Stimulated activated CD8-positive, alpha-beta memory T cell treated with anti-CD3 and anti-CD28 coated beads, Interleukin-7, amount 100 ng/mL, for 1 hour (primary cell): ENCODE measurements at places on chromosomes 16 and 17.

GRCh38 chr17:73156166-73156840 is 8.5 kb upstream of the SSTR2 start:
- DNase-seq, result peak; percentile 6

DNA sequence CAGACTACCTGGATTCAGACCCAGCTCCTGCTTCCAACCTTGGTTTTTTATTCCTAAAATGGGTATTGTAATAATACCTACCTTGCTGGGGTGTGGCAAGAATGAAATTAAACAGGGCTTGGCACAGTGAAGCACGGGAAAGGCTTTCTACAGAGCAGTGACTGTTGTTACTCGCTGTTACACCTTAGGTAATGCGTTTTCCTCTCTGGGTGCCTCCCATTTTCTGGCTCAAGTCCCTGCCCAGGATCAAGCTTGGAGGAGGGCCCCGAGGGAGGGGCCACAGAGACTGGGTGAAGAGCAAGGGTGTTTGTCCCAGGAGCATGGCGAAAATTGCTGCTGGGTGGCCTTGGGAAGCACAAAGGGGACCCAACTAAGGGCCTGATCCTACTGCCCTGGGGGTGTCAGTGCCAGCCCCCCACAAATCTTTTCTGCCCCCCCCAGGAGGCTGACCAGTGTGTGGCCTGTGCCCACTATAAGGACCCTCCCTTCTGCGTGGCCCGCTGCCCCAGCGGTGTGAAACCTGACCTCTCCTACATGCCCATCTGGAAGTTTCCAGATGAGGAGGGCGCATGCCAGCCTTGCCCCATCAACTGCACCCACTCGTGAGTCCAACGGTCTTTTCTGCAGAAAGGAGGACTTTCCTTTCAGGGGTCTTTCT is 13.3 kb downstream of the MIEN1 start:
- DNase-seq, result no peak

DNA sequence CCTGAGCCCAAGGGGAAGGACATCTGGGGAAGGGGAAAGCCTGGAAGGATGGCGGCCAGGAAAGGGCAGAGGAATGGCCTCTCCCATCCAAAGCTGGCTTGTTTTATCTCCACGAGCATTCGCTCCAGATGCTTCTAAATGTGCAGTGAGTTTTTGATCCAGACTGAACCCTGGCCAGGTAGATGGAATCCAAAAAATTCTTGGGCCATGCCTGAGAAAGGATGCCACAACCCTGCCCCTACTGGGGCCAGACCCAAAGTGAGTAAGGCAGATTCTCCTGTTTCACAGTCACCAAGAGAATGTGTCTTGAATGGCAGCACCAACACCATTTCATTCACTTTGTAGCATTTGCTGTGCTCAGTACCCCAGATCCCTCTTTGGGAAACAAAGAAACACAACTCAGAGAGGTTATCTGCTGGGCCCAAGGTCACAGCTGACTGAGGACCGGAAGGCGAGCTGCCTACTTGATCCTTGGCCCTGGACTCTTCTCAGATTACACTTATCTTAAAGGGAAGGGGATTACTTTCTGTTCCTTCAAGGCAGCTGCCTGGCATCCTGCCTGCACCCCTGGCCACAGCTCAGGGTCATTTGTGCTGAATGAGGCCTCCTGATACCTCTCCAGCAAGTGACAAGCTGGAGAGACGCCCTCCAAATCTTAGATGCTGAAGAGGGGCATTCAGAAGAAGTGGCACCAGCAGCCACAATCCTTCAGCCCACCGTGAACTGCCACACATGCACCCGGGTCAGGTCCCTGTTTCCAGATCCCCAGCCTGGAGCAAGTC is 3.6 kb downstream of the LRRC75A start:
- DNase-seq, result no peak

DNA sequence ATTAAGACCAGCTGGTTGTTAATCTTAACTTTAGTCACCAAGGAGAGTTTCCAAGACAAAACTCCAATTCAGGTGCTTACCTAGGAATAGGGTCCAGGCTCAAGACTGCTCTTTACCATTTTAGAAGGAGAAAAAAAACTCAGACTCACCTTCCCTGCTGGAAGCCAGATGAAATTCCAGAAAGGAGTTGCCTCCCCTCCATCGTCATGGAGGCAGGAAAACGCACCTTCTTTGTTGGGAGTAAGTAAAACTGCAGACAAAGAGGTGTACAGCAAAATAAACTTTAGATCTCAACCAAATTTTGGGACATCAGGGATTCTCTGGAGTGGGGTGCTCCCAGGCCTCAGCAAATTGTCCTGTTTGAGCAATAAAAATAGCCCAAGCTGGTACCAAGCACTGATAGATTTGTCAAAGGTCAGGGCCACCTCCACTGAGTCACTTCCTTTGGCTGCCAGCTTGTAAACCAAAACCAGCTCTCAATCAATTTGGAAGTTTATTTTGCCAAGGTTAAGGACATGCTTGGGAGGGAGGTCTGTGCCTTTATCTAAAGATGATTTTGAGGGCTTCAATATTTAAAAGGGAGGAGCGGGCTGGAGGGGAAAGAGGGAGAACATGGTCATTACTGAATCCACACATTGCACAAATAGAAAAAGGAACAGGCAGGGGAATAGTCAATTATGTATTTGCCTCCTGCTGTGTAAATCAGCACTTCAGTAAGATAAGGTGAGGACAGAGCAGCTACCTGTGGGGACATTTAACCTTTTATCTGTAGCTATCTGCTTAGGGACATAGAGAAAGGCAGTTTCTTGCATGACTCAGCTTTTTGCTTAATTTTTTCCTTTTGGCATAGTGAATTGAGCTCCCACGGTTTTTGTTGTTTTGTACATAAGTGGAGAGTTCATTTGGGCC is 1.5 kb upstream of the ALDH3A2 start:
- DNase-seq, result no peak

DNA sequence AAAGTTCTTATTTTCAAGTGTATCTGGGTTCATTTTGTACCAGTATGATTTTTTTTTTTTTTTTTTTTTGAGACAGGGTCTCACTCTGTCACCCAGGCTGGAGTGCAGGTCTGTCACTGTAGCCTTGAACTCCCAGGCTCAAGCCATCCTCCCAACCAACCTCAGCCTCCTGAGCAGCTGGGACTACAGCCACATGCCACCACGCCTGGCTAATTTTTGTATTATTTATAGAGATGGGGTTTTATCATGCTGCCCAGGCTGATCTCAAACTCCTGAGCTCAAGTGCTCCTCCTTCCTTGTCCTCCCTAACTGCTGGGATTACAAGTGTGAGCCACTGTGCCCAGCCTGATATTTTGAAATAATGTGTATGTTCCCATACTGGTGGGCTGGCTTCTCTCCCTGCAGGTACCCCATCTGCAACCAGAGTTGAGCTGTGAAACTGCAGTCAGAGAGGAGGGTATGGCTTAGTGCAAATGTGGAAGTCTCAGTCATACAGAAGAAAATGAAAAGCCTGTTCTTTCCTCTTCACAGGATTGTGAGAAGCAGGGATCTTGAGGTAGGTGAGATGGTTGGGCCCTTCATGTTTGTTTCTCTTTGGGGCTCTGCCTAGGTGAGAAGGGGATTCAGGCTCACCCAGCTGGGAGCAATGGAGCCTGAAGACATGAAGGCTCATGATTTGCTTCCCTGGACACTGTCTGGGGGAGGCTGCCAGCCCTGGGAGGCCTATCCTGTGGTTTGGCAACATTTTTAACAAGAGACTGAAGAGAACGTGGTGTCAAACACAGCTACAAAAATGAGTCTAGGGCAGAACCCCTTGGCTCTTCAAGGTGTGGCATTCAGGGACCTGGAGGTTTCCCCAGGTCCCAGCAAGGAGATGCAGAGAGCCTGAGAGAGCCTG is 41.3 kb upstream of the SIAH1 start:
- no peak for DNase-seq

DNA sequence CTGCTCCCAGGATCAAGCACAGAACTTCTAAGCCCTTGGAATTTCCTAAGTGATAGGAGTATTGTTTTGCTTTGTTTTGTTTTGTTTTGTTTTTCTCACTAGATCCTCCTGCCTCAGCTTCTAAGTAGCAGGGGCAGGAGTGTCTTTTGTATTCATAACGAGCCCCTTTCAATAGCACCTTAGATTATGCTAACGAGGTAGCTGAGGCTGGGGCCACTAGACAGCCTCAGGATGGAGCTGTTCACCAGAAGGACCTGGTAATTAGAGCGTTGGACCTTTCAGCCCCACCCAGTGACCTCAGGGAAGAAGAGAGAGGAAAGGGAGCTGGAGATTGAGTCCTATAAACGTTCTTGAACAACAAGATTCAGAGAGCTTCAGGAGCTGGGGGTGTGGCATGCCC is 43.6 kb downstream of the IKZF3 start:
- DNase-seq, result no peak

DNA sequence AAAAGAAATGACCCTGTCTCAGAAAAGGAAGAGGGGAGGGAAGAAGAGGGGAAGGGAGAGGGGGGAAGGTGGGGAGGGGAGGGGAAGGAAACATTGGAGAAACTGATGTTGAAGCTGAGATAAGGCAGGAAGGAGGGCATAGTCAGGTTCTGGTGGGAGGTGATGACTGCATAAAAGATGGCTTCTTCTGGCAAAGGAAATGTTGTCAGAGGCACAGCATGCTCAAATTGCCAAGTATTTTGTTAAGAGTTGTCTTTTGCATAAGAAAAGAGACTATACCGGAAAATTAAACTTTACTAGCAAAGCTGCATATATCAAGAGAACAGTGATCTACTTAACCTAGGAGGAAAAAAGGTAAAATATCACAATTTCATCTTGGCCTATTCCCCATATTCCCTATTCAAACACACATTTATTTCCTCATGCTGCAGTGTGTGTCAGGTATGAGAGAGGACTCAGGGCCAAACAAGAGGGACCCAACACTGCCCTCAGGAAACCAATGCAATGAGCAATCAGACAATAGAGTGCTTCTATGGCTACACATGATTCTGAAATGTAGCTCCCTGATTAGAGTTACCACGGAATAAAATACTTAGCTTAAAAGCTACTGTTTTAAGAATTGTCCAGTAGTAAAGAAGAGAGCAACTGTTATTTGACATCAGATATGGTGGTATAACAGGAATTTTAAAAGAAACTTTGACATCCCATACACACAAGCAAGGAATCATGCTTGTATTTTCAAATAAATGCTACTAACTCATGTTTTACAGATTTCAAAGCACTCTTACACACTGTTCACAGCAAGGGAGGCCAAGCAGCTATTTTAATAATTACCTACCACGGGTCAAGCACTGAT is 80.9 kb downstream of the PARN start:
- no peak for DNase-seq

DNA sequence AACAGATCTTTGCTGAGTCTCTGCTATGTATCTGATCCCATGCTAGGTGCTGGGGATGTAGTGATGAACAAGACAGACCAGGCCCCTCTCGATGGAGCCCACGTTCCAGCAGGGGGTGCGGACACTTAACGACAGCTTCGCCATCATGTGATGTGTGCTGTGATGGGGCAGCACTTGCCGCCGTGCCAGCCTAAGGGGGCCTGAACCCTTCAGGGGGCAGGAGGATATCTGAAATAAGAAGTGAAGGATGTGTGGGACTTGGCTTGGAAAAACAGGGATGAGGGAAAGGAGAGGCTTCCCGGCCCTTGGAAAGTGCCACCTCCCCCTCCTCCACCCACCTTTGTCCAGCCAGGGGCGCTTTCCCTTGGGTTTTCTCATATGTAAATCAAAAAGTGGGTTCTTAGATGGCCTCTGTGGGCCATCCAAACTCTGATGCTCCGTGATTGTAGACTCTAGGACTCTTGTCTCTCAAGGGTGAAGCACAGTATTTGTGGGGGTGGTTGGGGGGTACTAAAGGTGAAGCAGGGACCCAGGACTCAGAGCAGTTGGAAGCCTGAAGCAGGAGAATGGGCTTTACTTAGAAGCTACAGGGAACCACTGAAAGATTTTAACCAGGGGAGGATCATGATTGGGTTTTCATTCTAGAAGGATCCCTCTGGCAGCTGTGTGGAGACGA is 4.0 kb upstream of the DLX3 start:
- DNase-seq, result no peak

- DNase-seq, result peak; percentile 41
Observed at GRCh38 chr17:17354560-17355349, 51.6 kb downstream of the NT5M start.

DNA sequence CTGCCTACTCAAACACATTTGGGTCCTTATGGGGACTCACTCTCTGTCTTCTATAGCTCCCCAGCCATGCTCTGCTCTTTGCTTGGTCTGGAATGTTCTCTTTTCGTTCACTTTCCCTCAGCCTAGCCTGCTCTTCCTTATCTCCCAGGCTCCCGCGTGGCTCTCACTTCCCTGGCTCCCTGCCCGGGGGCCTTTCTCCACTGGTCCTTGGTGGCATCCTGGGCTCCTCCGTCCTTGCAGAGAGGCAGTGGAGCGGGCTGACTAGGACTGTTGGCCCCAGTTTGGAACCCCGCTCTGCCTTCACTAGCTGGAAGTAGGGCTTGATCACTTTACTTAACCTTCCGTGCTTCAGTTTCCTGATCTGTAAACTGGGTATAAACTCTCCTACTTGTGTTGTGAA is 31.2 kb downstream of the SHISA6 start:
- no peak for DNase-seq

- DNase-seq, result no peak
Observed at GRCh38 chr17:36889770-36890349, 47.4 kb upstream of the LHX1 start.

DNA sequence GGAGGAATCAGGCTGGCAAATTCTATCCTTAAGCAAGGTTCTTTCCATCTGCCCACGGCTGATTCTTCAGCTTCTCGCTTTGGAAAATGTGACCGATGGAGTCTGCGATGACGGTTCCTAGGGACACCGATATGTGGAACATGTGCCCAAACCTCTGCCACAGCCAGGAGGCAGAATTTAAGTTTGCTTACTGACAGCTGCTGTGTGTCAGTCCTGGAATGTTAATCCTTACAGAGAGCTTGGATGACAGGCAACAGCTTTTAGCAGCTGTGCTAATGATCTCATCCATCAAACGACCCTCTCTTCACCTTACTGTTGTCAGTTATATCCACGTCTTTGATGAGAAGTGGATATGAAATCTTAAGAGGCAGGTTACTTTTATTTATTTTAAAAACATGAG is 11.4 kb upstream of the MYH13 start:
- DNase-seq, result no peak

- DNase-seq, result no peak
Observed at GRCh38 chr16:58249388-58249779, 45.4 kb downstream of the PRSS54 start.

GRCh38 chr17:661509-661908 is 53.1 kb downstream of the VPS53 start:
- DNase-seq, result no peak

DNA sequence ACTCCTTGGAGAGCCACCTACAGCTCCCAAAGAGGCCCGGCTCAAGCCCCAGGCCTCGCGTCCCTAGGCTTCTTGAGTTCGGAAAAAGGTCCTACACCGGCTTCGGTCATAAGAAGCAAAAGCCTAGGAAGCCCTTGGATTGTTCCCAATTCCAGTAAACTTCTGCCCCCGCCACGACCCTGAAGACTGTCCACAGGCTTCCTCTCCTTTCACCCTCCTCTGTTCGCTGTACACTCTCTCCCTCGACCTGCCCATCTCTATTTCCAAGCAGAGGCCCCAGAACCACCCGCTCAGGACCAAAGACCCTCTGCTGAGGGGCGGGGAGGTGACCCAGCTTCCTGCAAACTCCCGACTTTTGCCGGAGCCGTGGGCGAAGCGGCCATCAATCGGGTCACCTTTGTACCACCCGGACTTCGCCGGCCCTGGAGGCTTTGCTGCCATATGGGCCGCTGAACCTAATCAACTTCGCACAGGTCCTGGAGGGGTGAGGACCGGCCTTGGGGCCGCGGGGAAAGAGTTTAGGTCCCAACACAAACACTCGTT is 2.7 kb downstream of the HOXB2 start:
- DNase-seq, result no peak
